ENCODE measurements at places on chromosomes 3 and 15.

DNA sequence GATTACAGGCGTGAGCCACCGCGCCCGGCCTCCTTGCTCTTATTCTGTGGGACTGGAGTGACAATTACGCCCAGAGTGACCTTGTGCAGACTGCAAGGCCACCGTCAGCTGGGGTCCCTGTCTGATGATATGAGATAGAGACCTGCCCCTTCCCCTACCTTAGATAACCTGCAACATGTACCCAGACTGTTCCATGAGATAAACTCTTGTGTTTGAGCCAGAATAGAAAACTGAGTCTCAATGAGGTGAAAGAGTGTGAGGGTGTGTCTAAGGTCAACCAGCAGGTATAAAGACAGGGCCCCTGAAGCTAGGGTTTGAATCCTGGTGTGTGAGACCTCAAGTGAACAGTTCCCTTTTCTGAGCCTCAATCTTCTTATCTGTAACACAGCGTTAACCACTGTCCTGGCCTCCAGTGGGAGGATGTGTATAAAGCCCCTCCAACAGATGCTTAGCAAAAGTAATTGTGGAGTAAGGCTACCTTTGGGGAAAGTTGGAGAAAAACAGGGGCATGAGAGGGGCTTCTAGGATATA lies 6.0 kb downstream of the TADA3 start:
- no peak for DNase-seq

DNA sequence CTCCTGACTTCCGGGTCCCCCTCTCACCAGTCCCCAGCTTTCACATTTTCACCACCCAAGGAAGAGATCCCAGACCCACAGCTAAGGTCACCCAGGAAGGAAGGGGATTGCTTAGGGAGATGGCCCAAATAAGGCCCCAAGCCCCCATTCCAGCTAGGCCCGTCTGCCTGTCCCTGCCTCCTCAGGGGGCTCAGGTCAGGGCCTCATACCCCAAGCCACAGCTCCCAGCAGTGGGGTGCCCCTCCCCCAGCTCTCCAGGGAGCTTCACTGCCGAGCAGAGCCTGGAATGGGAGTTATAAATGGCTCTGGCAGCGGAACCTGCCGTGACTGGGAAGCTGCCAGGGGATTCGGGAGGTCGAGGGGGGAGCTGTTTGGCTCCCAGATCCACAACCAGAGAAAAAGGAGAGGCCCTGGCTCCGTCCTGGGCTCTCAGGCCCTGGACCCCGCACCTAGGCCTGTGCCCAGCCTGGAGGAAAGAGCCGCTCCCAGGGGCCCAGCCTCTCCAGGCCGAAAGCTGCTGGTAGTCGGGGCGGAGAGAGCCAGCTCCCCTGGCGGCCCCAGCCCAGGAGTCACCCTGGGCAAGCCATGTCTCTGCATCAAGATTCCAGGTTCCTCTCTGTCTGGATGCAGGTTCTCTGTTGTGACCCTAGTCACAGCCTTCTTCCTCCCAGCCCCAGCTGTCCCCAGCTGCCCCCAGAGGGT lies 550 bp downstream of the CCDC9B start:
- DNase-seq = no peak

GRCh38 chr3:49556500-49557275 lies 2.4 kb downstream of the BSN start:
- DNase-seq = no peak

DNA sequence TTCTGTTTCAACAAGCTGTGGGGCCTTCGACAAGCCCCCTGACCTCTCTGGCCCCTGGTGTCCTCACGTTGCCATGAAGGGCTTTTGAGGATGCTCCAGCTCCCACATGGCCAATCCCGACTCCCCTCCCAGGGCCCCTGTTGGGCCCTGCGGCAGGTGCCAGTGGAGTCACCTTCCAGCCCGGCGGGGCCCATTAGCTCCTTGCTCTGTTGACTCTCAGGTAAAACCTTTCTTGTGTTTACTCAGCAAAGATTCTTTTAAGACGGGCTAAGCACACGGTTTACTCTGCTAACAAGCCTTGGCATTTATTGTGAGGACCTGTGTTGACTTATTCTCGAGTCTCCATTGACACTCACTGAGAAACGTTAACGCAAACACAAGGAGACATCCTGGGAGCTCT lies 15.0 kb downstream of the RPLP1 start:
- DNase-seq = no peak

- no peak for DNase-seq
Observed at GRCh38 chr3:15964605-15965442, 167.0 kb upstream of the ANKRD28 start.

DNA sequence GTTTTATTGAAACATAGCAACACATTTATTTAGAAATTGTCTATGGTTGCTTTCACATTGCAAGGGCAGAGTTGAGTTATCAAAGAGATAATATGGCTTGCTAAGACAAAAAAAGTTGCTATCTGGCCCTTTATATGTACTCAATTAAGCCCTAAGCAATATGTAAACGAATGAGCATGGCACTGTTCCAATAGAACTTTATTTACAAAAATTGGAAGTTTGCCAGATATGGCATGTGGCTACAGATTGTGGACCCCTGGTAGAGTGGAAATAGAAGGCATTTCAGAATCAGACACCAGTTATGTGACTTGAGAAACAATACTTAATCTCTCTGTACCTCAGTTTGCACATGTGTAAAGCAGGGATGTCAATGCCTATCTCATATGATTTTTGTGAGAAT lies 515.6 kb upstream of the SGO1 start:
- no peak for DNase-seq
